ENCODE measurements at places on chromosomes 1 and 21.

DNA sequence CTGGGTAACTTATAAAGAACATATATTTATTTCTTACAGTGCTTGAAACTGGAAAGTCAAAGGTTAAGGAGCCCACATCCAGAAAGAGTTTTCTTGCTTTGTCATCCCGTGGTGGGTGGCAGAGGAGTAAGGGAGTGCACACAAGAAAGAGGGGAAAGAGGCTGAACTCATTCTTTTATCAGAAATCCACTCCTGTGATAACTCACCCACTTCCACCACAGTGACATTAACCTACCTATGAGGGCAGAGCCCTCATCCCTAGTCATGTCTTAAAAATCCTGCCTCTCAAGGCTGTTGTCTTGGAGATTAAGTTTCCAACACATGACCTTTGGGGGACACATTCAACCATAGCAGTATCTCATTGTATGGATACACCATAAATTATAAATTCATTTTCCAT lies 32.5 kb upstream of the RGS4 start:
- DNase-seq = no peak

DNA sequence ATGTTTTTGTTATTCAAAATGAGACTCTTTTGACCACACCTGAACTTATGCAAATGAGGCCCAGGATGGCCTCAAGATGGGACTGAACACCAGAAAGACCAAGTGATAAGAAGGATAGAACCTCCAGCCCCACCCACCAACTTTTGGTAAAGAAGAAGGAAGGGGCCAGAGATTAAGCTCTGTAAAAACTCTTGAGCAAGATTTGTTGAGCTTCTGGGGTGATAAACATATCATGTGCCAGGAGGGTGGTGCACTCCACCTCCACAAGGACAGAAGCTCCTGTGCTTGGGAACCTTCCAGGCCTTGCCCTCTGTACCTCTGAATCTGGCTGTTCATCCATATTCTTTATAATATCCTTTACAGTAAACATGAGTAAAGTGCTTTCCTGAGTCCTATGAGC lies 5.3 kb downstream of the RSPH1 start:
- no peak for DNase-seq

- DNase-seq = peak; percentile 94
Measured at GRCh38 chr1:116330342-116330652, 42.7 kb upstream of the ATP1A1 start.

- no peak for DNase-seq
Measured at GRCh38 chr1:111469539-111469938, 4.2 kb upstream of the C1orf162 start.

DNA sequence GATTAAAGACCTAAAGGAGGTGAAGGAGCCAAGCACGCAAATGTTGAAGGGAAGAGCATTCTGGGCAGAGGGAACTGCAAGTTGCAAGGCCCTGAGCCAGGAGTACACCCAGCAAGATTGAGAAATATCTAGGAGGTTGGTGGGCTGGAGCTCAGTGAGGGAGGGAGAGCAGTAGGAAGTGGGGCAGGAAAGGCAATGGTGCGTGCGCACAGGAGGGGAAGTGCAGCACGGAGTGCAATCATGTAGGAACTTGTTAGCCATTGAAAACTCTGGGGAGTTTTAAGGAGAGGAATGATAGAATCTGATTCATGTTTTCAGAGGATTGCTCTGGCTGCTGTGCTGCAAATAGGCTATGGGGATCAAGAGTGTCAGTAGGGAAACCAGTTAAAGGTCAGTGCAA lies 13.2 kb upstream of the IGSF3 start:
- no peak for DNase-seq

DNA sequence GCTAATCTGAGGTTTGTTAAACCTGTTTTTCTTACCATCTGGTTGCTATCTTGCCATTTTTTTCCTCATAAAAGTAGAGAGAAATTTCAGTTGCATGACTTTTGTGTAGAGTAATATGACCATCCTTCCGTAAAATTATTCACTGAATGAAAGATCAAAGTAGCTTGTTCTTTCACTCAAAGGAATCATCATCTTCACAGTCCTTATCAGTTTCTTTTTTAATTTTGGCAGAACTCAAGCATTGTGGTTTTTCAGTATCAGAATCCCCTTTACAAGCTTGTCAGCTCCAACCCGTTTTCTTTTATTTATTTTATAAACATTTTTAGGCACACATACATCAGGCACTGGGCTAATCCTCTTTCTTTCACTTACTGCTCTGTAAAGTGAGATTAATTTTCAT lies 91.7 kb downstream of the UBE2U start:
- DNase-seq = no peak

GRCh38 chr1:193070942-193071341 lies 11.5 kb downstream of the RO60 start:
- no peak for DNase-seq

- no peak for DNase-seq
Measured at GRCh38 chr1:178563099-178563820, 50.4 kb downstream of the TEX35 start.

DNA sequence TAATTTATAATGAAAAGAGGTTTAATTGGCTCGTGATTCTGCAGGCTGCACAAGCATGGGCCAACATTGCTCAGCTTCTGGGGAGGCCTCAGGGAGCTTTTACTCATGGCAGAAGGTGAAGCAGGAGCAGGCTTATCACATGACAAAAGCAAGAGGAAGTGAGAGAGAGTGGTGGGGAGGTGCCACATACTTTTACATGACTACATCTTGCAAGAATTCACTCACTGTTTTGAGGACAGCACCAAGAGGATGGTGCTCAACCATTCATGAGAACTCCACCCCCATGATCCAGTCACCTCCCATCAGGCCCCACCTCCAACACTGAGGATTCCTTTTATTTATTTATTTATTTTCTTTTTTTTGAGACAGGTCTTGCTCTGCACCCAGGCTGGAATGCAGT lies 5.5 kb upstream of the PLEKHM2 start:
- DNase-seq = no peak

- no peak for DNase-seq
Measured at GRCh38 chr1:172680733-172681275, 21.9 kb downstream of the FASLG start.

- no peak for DNase-seq
Measured at GRCh38 chr1:6235296-6235677, 477 bp downstream of the ICMT start.

DNA sequence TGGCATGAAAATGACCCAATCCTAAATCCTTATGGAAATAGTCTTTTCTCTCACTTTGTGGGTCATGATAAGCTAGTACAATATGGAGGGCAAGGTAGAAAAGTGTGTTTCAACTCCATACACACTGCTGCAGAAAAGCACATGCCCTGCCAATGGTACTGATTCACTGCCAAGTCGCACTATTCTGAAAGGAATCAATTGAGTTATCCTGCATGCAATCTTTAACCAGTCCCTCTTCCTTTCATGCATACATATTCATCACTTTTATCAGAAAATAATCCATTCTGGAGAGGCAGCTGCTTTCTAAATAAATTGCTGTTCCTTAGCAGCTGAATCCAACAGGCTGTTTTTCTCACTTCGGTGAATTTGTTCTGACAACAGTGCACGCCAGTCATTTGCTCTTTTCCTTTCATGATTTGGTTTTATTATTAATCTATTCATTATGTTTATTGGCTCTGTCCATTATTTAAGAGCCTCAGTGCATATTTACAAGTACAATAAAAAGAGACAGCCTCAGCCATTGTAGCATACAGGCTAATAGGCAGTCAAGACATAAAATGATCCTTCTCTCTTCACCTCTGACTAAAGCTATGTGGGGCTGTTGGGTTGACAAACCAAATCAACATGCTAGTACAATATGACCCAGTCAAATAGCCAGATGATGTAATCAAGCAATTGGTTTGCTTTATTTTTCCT lies 108.8 kb downstream of the CHD1L start:
- no peak for DNase-seq

- peak; percentile 2 for DNase-seq
Measured at GRCh38 chr1:207172321-207172720, 68.3 kb downstream of the C4BPA start.

- DNase-seq = no peak
Measured at GRCh38 chr1:65388908-65389695, 31.4 kb upstream of the LEPR start.

DNA sequence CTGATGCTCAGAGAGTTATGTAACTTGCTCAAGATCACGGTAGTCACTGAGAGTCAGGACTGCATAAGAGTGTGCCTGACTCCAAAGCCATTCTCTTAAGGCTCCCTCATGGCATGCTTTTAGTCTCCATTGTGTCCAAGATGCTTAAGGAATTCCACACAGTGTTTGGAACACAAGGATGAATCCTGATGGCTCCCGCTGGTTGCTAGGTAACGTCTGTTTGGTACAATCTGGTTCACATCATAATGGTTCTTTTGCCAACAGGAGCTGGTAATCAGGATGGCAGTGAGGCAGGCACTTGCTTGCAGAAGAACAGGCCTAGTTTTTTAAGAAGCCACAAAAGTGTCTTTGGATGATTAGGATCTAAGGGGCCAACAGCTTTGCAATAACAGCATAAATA lies 436.5 kb upstream of the DAB1 start:
- no peak for DNase-seq

DNA sequence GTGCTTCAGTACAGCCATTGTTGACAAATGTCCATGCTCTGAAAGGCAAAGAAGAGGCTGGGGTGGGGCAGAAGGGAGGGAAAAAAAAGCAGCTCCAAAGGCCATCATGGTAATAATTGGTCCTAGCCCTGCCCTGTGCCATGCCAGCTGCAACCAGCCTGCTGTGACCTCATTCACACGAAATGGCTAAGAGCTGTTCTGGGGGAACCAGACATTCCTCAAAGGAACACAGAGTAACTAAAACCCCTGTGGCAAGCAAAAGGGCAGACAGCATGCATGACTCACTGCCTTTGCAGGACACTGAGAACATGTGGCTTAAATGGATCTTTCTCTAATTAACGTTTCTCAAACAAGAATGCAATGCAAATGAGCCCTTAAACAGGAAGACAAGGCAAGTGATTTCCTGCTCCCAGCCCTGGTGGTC lies 42.3 kb downstream of the STYXL2 start:
- DNase-seq = no peak

DNA sequence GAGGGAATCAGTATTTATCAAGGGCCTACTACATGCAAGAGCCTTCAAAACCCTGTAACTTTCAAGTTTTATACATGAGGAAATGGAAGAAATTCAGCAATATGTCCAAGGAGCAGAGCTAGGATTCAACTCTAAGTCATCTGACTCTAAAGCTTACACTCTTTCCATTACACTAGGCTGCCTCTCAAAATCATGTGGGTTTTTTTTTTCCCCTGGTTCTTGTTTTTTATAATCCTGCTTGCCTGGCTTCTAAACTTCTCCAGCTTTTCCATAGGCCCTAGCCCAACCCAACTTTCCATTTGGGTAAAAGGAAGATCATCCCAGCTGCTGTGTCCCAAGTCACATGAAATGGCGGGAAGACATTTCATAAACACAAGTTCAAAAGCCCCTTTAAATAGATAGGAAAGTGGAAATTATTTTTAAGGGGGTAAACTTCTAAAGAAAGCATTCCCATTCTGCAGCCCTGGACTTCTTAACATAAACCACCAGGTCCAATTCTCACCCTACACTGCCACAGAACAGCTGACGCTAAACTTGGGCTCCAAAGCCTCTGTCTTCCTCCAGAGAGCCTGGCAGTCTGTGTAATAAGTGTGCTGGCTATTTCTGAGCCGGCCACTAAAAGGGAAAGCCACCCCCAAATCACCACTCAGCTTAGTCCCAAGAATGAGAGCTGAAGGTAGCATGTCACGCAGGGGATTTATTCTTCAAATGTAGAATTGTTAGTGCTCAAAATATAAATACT lies 46.9 kb downstream of the ITPKB start:
- no peak for DNase-seq

DNA sequence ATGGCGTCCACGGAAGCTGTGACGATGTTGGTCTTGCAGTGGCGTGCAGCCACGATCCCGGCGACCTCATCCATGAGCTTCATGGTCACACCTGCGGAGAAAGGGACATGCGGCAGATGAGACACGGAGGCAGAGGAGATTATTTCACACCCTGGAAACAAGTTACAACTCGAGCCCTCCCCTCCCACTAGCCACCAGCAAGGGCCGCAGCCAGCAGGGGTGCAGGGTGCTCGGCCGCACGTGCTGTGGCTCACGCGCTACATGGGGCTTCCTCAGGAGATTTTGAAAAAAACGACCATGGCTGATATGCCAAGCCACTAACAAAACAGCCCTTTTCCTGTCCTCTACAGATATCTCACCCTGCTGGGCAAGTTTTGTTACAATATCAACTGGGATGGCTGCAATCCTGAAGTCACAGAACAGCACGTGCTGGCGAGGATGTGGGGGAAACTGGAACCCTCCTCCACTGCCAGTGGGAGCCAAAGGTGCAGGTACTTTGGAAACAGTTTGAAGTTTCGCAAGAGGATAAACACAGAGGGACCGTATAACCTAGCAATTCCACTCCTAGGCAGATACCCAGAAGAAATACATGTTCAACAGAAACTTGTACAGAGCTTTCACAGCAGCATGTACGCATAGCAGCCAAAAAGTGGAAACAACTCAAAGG lies 34.1 kb upstream of the GPR153 start:
- DNase-seq = no peak

DNA sequence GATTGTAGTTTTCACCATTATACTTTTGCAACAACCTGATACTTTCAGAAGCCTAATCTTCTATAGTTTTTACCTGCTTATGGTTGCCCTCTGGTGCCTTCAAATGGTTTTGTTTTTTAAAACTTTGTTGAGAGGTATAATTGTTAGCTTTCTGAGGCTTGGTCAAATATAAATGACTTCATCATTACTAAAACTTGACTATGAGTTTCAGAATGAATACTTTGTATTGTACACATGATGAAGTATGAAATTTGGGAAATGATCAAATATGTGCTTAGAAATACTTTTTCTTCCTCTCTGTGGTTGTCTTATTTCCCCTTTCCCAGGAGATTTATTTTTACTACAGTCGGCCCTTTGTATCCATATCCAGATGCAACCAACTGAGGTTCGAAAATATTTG lies 151.8 kb upstream of the B3GALT2 start:
- no peak for DNase-seq

- DNase-seq = no peak
Measured at GRCh38 chr1:60126723-60127122, 53.2 kb upstream of the C1orf87 start.

DNA sequence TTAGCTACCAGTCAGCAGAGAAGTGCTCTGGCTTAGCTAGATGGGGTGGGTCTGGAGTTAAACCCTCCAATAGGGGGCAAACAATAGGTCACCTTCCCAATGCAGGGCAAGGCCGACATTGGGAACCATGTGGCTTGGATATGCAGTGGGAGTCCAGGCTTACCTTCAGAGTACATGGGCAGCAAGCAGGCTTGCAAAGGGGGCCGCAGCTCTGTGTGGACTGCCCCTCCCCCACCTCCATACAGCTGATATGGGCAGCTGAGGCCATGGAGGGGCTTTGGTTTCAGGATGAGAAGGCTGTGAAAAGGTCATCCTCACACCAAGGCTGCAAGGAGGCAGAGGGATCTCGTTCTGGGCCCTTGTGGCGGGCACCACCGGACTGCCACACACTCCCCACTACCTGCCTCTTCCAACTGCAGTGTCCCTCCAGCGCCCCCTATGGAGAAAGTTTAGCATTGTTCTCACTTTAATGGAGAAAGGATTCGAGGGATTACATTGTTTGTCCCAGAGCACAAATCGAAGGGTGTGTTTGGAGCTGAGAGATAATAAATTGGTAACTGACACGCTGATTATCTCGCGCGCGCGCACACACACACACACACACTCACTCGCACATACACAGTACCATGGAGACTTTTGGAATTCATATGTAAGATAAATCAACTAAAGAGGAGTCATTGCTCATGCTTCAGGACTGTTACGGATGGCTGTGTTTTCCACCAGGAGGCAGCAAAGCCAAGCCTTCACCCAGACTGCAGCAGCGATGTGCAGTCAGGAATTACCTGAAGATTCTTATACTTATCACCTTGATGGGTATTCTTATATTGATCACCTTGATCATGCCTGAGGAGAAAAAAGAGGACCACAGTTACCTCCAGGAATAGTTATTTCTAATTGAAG lies 7.0 kb upstream of the SMCP start:
- peak; percentile 1 for DNase-seq
